NCI-H82 (cell line): ENCODE measurements at places on chromosomes 12 and 14.
A peak's percentile ranks its signal among the peaks of the same experiment; 100 is the strongest.

DNA sequence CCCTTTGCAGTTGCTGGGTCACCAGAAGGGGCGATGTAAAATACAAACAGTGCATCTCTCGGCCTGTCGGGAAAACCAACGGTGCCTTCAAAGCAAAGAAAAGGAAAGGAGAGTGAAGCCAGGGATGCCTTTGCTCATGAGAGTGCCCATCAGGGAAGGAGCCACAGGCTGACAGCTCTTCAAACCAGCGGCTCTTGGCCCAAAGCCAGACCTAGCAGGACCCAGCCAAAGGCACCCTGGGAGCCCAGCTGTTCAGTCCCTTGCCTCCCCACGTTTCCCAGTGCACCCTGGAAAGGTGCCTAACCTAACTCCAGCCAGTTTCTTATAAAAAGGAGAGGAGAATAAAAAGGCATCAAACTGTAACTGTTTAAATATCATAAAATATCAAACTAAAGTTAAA lies 29.2 kb downstream of the PRMT8 start:
- DNase-seq: peak; percentile 83

GRCh38 chr14:69685218-69685616 lies 73.8 kb downstream of the SUSD6 start:
- no peak for DNase-seq

- no peak for DNase-seq
These were observed 91.5 kb upstream of the ZFP36L1 start for GRCh38 chr14:68884031-68885030.

- no peak for DNase-seq
These were observed 2.9 kb upstream of the PPFIBP1 start for GRCh38 chr12:27521066-27521465.

DNA sequence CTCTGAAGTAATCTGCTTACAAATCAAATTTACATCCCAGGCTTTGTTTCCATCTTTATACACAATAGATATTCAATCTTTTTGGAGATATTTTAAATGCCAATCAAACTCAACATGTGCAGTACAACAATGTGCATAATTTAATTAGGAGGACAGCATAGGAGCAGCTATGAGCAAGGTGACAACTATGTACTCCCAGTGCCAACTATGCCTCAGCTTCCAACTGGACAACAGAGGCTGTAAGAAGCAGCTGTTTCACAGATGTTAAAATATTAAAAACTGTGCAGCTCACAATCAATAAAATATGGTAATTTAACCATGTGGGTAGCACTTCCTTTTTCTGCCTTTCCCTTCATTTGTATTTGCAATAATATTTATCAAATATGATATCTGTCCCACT lies 99.9 kb downstream of the ST8SIA1 start:
- DNase-seq: no peak

- no peak for DNase-seq
These were observed 157.5 kb downstream of the CALM1 start for GRCh38 chr14:90554341-90554740.

GRCh38 chr12:64385468-64385867 lies 5.1 kb downstream of the C12orf56 start:
- no peak for DNase-seq

- no peak for DNase-seq
These were observed 5.3 kb downstream of the DYRK4 start for GRCh38 chr12:4567073-4567881.

DNA sequence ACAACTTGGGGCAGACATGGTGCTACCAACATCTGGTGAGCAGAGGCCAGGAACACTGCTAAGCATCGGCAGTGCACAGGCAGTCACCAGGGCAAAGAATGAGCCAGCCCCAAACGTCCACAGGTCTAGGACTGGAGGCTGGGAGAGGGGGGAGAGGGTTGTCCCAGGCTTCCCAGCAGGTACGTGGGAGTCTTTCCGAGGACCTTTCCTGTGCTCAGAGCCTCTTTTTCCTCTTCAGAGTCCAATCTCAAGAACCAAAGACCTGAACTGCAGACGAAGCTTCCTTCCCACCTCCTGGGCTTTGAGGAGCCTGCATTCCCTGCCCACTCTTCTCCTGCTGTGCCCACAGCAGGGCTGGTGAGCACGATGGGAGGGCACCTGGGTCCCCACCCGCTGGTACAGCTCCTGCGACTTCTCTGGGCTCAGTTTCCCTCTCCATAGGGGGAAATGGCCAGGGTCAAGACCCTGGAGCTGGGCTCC lies 48.7 kb downstream of the DLK1 start:
- DNase-seq: no peak

DNA sequence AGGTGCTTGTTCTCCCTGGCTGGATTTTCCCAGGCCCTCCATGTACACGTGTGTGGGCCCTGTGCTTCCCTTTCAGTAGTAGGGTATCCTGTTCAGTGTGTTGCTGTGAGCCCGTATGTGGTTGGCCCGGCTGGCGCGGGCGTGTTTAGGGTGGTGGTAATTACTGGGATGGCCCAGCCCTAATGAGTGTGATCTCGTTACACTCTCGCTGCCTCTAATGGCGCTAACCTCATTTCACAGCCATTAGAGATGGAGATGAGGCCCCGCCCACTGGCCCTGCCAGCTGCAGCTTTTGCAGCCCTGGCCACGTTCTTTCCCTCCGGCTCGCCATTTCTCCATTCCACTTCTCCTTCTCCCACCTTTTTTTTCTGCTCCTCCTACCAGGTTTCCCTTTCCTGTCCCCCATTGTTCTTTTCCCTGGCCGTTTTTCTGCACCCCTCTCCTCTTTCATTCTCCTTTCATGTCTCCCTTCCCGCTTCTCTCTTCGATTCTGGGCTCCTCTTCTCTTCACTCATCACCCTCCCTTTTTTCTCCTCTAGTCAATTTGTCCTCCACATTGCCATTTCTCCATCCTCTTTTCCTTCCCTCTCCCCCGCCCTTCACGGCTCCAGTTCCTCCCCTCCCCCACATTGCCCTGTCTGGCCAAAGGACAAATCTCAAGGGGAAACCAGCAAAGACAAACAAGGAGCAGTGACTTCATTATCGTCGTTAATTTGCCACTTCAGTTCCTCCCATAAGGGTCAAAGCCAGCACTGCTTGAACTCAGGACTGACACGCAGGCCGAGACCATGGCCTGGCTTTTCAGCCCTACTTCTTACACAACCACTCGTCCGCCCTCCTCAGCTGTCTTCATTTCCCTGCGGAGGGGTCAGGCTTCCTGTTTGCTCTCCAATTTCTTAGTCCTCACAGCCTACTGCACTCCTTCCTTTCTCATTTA lies 6.8 kb downstream of the ZFHX2 start:
- DNase-seq: peak; percentile 96

- no peak for DNase-seq
These were observed 81.6 kb downstream of the ADGRD1 start for GRCh38 chr12:131035245-131035681.

DNA sequence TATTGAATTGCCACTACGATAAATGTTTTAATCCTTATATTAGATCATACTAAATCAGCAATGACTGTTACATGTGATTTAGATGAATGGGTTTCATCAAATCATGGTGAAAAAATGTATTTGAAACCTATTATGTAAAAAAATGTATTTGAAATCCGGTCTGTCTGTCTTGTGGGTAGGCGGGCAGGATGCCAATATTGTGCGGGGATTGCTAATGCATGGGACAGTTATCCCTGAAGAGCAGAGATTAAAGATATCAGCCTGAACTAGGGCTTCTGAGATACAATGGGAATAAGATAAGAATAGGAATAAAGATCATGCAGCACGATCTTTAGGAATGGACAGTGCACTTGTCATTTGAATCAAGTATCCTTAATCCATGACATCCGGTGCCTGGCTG lies 134.0 kb downstream of the PRKCH start:
- DNase-seq: no peak

GRCh38 chr12:81128930-81129554 lies 51.2 kb downstream of the ACSS3 start:
- DNase-seq: peak; percentile 80

DNA sequence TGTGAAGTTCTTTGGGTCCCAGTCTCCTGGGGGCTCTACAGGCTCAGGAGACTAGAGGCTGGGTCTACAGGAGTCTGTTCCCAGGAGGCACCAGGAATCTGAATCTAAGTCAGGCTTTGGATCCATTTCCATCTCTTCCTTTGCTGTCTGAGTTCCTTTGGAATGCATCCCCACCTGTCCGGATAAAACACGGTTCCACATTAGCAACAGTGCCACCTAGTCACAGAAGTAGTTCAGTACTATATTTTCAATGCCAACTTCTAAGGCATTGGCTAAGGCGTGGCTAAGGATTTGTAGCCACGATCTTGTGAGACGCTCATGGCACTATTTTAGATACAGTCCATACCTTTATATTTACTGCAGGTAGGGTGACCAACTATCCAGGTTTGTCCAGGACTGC lies 15.1 kb downstream of the ZC2HC1C start:
- peak; percentile 3 for DNase-seq

GRCh38 chr12:118999107-118999506 lies 17.8 kb downstream of the SRRM4 start:
- DNase-seq: no peak

- no peak for DNase-seq
These were observed 14.7 kb downstream of the PEBP1 start for GRCh38 chr12:118150625-118151024.

GRCh38 chr14:50725761-50726160 lies 57.7 kb upstream of the SAV1 start:
- DNase-seq: no peak

DNA sequence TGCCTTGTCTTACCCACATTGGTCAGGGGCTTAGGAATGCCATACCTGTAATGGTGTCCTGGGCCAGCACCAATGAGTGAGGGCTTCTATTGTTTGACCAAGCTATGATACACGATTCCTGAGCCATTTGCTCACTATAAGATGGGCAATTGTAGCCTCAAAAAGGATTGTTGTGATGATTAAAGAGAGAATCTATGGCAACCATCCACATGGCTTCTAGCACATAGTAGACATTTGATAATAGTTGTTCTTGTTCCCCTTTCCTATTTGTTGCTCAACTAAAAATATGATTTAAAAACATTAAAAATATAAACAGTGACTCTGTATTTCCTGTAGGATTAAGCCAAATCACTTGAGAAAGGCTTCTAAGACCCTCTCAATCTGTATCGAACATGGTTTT lies 366.1 kb downstream of the PCNX1 start:
- DNase-seq: no peak

DNA sequence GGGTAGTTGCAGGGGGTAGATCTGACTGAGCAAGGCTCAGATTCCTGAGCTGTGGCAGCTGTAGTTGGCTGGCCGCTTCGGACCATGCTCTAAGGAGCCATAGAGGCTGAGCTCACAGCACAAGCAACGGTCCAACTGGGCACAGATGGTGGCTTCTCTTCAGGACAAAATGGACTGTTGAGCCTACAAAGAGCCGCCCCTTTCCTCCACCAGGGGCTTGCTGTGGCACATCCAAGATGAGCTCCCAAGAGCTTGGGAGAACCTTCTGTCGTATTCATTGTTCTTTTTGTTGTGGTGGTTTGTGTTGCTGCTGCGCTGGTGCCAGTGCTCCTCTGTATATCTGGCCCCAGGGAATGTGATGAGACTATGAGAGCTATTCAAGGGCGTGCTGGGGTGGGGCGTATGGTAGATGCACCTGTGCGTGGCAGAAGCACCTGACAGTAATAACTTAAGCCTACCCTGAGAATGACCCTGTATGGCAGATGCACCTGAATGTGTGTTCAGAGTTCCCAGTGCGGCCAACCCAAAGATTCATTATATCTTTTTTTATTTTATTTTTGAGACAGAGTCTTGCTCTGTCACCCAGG lies 17.8 kb upstream of the LGALS3 start:
- no peak for DNase-seq

DNA sequence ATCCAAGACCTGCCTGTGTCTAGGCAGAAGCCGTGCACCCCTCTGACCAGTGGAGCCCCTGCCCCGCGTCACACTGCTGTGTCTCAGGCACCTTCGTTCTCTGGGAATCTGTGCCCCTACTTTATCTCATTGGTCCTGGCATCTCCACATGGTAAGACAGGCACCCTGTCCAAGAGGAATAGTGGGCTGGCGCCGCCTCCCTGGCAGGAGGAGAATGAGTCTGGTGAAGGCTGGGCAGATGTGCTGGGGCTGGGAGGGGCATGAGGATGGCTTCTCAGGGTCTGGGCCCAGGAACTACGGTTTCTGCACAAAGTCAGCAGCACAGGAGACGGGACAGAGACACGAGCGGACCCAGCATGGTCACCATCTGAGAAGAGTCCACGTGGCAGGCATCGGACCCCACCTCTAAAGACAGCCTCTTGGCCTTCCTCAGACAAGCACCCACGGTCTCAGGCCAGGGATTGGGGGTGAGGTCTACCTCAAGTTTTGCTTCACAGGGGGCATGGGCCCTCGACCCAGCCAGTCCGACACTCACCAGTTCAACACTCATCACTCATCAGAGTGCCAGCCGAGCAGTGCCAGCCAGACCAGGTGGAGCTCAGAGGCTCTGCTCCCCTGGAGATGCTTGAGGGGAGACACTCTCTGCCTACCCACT lies 306.7 kb downstream of the ADGRD1 start:
- no peak for DNase-seq

- no peak for DNase-seq
These were observed 518.1 kb downstream of the SNAPC1 start for GRCh38 chr14:62280366-62280765.

DNA sequence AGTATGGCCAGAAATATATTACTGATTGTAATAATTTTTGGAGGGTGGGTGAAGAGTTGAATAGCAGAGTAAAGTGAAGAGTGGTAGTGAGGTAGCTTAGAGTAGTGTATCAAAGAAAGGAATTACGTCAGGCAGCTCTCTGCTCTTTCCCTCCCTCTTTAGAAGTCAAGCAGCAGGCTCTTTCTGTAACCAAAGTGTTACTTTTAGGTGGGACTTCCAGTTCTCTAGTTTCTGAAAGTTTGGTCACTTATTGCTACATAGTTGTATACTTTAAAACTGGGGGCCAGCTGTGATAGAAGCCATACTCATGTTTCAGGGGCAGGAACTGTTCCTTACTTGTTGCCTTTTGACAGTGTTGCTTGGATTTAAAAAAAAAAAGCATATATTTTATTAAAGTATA lies 30.6 kb downstream of the ATF7IP start:
- no peak for DNase-seq

DNA sequence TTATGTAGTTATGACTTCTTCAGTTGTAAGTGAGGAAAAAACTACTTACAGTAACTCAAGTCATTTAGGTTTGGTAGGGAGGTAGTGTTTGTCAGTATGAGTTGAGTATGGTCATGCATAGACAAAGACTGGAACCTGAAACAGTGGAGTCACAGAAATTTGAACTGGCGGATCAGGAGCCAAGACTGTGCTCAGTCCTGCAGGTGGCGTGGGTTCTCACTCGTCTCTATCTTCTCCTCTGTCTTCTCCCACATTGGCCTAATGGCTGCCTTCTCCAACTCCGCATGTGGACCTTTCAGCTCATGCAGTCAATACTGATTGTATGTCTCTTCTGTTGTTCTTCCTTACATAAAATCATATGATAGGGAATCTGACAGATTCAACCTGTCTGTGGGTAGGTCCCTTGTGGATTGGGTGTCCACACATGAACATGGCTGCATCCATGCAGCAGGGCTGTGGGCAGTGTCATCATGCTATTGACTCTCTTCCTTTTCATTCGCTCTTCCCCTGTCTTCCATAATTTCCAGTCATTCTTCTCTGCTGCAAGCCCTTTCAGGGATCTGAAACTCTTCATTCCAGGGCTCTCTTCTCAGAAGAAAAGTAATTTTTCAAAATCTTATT lies 78.8 kb upstream of the NEDD1 start:
- DNase-seq: peak; percentile 24
